ENCODE measurements at places on chromosomes 4 and X.

DNA sequence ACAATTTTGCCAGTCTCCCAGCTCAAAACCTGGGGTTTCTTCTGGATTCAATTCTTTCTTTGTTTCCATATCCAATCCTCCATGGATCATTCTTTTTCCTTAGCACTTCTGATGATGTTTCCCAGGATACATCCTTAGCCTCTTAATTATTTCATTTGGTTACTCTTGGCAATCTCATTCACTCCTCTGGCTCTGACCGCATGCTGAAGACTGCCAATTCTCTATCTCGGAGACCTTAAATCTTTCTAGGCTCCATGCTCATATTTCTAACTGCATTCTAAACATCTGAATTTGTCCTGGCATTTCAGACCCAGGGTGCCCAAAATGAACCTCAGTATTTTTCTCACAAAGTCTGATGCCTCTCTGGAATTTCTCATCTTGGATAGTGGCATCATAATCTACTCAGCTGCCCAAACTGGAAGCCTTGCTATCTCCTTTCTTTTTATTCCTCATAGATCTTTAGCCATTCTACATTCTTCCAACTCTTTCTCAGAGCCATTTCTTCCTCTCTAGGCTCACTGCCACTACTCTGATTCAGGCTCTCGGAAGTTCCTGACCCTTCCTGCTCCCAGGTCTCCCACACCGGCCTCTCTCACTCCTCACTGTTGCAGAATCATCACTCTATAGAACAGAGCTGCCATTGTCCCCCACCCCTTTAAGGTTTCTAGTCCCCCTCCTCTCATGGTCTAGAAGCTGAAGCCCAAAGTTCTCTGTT is 290.2 kb downstream of the CAMK2D start:
- DNase-seq: no peak

- no peak for DNase-seq
These were observed 112.2 kb downstream of the SNCA start for GRCh38 chr4:89724716-89725115.

DNA sequence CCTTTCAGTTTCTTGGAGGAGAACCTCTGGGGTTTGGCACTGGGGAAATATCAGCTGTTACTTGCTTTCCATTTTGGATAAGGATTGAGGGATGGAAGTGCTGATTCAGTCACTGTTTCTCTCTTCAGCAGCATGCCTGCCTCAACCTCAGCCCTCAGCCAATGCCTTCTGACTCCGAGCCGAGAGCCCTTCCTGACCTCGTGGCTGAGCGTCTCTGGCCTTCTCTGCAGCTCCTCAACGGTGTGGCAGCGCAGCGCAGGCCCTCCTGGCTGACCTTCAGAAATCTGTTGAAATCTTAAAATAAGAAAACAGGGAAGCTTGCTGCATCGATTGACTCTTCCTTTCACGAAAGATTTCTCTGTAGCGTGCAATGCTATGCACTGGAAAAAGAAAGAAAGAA is 434.3 kb upstream of the FAT1 start:
- no peak for DNase-seq

DNA sequence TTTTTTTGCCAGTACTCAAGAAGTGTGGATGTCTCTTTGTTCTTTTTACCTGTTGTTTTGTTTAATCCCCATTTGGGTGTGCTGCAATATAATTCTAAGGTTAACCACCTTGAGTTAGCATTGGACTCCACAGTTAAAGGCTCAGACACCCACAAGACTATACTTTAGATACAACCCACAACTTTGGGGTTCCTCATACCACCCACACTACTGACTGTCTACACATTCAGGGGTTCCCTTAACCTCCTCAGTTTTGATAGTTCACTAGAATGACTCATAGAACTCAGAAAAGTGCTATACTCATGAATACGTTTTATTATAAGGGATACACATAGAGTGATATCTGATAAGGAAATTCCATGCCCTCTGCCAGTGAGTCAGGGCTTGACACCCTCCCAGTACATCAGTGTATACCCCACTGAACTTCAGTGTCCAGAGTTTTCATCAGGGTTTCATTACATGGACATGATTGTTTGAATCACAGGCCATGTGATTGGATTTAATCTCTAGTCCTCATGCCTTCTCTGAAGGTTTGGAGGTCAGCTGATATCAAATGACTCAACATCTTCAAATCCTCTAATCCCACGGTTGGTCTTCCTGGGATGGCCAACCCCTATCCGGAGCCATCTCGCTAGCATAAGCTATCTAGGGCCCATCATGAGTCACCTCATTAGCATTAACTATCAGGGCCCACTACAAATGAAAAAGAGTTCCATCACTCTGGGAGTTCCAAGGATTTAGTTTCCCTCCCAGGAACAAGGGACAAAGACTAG is 357.7 kb upstream of the EMCN start:
- no peak for DNase-seq

DNA sequence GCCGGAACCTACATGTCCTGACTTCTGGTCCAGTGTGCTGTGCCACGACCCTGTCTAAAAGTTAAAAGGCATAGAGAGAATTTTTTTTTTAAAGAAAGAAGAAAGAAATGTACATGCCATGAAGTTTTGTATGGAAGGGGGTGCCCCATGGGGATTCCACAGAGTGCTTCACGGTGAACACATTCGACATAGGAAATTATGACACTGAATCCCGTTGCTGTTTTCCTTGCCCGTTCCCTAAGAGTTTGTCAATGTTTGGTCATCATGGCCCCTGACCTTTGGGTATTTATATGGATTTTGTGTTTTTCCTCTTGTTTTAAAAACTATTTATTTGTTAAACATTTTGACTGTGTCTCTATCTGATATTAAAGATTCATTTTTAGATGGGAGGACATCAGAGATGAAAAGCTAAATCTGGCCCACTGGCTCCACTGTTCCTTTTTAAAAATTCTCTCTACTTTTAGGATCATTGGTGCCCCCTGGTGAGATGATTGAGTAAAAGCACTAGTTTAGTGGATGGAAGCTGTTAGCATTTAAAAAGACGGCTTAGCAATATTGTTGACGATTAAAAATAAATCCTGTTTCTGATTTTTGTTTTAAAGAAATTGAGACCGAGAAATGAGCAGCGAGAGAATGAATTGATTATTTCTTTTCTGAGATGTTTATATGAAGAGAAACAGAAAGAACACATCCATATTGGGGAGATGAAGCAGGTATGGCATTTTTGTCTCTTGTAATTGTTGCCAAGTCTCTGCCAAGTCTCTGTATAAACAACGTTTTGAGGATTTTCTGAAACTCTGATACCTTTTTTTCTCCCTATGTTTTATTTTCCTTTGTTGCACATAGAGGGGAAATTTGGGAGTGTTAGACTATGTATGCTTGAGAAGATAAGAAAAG is 75.0 kb downstream of the PTTG2 start:
- no peak for DNase-seq

GRCh38 chrX:150293311-150294013 is 69.7 kb upstream of the MAMLD1 start:
- peak; percentile 25 for DNase-seq

GRCh38 chr4:93791570-93792195 is 36.9 kb upstream of the ATOH1 start:
- no peak for DNase-seq

DNA sequence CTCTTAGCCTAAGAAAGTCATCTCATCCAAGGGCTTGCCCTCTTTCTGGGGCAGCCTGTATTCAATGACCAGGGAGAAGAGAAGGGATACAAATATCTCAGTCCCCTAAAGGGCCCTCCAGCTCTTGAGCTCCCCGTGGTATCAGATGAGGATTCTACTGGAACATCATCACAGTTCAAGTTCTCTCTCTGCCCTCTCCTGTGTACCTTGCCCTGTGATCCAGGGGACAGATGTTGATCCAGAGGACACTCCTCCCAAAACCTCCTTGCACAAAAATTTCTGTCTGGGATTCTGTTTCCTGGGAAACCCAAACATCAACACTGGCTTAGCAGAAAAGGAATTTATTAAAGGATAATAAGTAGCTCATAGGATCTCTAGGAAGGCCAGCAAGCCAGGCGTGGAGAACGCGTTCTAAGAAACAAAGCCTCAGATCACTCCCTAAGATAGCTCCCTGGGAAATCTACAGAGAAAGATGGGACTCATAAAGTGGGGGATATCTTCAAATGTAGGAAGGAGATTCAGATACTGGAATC is 296.3 kb upstream of the KLF3 start:
- DNase-seq: no peak

DNA sequence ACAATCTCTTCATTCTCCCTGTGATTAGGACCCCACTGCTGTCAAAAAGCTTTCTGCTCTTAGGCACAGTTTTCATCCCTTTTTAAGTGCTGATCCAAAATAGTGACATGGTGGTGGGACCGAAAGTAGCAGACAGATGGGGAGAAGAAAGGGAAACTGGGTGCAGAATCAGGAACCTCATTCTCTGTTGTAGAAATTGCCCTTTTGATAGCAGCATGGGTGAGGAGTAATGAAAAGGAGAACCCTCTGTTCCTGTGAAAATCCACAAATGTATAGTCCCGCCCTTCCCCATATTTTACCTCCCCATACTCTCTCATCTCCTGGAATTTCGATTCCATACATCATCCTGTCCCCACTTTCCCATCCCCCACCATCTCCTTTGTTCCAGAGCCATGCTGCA is 126.5 kb downstream of the STIM2 start:
- no peak for DNase-seq

- DNase-seq: no peak
These were observed 2.7 kb downstream of the EPHA5 start for GRCh38 chr4:65667506-65668041.

GRCh38 chr4:25722964-25723363 is 67.3 kb downstream of the SLC34A2 start:
- DNase-seq: no peak

- no peak for DNase-seq
These were observed 119.7 kb downstream of the NFKB1 start for GRCh38 chr4:102620697-102621497.

- DNase-seq: no peak
These were observed 582.4 kb upstream of the FAM241A start for GRCh38 chr4:111562826-111563225.

GRCh38 chr4:146916479-146917076 is 29.1 kb downstream of the TTC29 start:
- no peak for DNase-seq

DNA sequence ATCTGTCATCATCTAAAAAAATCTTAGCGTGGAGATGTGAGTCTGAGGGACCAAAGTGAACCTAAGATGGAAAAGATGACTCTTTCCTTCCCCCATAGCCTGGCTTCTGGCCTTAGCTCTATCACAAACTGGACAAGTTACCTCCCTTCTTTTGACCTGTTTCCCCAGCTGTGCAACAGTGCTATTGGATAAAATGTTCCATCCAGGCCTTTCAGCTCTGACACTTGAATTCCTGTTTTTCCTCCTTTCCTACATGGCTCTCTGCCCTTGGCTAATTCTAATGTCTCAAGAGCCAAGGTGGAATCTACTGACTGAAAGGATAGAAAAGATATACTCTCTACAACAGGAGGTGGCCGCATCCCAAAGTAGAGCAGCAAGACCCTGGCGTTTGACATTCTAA is 84.5 kb upstream of the ARHGEF9 start:
- no peak for DNase-seq

GRCh38 chr4:139557556-139558110 is 1.6 kb upstream of the SETD7 start:
- no peak for DNase-seq

DNA sequence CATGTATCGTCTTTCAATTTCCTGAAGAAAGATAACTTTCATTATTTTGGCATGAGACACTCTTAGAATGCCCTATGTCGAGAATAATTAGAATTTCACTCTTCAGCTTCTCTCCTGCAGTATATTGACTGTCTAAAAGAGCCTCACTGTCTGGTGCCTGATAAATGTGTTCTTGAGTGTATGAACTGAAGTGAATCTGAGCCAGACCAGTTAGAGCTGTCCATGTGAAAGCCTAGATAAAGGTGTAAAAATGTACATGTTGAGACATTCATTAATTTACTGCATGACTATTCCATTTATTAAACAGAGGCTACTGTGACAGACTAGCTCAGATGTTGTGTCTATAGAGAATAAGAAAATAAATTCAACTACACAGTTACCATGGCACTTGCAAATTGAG is 283.2 kb downstream of the PCDH18 start:
- DNase-seq: no peak

DNA sequence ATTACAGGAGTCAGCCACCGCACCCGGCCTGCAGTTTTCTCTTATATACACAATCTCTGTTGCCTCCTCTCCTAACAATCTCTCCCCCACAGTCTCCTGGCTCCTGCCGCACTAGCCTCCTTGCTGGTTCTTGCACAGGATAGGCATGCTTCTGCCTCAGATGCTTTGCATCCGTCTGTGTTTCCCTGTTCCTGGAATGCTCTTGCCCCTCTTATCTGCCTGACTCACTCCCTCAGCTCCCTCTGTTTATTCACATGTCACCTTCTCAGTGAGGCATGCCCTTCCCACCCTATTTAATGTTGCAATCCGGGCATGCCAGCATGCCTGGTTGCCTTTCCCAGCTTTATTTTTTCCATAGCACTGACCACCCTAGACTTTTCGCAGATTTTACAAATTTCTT is 161.9 kb downstream of the PHF8 start:
- no peak for DNase-seq

GRCh38 chr4:13612569-13612968 is 15.0 kb downstream of the BOD1L1 start:
- DNase-seq: no peak

DNA sequence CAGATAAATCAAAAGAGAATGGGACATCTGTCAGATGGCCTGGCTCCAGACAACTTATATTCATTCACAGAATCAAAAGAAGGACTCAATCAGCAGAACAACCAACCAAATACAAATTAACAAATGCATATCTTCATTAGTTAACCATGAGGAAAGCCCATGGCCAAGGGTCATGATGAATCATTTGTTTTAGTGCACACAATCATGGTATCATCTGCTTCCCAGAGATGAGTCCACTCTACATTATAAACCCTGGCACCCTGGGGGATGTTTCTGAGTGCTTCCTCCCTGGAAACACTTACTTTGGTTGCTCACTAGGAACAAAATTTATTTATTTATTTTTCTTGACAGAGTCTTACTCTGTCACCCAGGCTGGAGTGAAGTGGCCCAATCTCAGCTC is 453.3 kb upstream of the HS3ST1 start:
- no peak for DNase-seq

GRCh38 chrX:136159611-136160025 is 12.3 kb downstream of the FHL1 start:
- DNase-seq: no peak

DNA sequence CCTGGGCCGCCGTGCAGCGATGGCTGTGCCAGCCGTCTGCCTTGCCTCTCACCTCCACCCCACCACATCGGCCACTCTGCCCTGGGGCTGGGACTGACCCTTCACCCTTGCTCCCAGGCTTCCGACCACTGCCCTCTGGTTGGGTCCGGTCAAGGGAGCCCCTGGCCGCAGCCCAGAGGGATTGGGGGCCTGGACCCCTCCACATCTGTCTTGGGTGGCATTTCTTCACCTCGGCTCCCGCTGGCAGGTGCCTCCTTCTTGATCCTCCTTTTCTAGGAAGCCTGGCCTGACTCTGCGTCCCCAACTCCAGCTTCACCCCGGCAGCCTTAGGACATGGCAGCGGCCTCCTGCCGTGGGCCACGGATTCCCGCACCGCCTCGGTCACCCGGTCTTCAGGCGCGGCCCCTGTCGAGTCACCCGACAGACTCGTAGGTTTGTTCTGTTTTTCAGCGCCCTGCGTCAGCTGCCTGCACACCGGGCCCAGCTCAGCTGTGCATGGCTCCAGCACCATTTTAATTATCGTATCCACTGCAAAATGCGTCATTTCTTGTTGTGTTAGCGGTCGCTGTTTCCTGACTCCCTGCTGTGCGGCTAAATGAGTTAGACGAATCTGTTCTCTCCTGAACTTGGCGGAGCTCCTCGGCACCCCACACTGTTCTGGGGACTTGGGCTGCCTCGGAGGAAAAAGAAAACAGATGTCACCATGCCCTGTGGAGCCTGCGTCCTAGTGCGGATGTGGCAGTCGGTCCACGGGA is 124.0 kb downstream of the FAM53A start:
- DNase-seq: no peak

Measured in vagina (tissue), 2 donors.